ENCODE measurements at places on chromosomes 1 and 21.

DNA sequence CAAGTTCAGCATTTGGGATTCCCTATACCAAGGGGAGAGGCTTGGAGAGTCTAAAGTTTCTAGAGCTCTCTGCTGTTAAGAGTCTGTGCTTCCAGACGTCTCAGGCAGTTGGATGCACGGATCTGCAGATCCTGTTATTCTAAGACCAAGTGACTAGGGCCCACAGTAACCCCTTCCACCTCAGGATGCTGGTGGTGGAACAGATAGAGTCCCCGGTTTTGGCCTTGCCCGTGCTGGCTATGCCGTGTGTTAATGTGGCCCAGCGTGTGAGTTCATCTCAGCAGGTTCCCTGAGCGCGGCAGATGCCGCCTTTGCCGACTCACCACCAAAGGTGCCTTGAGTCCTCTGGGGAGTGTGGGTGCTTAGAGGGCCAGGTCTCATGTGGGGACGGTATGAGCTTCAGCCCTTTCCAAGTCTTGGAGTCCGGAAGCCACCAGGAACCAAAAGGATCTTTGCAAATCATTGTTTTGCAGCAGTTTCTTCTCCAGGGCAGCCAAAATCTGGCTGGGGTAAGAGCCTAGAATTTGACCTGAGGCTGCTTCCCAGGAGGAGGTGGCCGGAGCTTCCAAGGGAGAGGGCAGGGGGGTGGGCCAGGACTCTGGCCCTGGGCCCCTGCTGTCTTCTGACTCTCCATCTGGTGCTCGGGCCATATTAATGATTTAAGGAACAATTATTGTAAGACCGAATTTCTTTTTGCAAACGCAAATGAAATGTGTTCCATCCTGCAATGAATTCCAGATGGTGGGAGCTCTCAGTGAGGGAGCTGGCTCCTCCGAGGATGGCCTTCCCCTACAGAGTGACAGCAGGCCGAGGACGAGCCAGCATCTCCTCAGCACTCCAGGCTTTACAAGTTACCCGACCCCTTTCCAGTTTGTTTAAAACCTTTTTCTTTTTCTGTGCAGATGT is 205.7 kb downstream of the FOXD2 start:
- DNase-seq, result no peak

DNA sequence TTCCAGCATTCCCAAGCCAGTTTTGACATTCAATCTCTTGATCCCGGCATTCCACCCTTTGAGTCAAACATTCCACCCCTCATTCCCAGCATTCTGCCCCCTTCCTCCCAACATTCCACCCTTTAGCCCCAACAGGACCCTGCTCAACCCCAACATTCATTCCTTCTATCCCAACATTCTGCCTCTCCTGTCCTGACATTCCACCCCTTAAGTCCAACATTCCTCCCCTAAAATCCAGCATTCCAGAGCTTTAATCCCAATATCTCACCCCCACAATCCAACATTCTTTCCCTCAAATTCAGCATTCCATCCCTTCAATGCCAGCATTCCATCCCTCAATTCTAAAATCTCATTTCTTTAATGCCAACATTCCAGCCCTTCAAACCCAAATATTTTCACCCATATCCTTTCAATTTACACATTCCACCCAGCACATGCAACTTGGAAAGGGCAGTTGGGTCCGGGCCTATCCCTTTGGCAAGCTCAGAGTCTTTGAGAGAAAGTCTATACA is 22.9 kb downstream of the DDX20 start:
- no peak for DNase-seq

GRCh38 chr1:2856066-2856390 is 54.5 kb upstream of the TTC34 start:
- no peak for DNase-seq

DNA sequence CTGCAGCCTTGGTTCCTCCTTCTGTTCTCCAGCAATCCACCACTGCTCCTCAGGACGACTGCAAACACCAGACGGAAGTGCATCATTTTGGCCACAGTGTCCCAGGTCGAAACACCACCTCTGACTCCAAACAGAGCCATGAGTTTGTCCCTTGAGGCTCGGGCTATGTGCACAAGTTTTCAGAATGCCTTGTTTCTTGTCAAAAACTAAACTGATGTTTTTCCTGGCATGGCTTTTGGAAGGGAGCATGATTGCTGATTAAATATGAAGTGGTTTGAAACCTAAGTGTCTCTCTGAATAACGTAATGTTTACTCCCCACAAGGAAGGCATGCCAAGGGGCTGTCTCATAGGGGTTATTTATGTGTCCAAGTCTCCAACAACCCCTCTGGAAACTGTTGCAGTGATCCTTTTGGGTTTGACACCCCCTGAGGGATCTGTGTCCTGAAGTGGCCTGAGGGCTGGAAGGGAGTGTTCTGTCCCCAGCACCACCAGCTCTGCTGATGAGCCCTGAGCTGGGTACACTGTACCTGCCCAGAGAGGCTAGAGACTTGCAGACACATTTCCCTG is 132.7 kb downstream of the PLPP3 start:
- DNase-seq, result no peak

Measured in activated CD4-positive, CD25-positive, alpha-beta regulatory T cell treated with anti-CD3 and anti-CD28 coated beads, Interleukin-2, amount 50 U/mL, for 16 hours (primary cell).